Muscle of back (tissue), 13 donors: ENCODE measurements at places on chromosomes 1 and 21.

GRCh38 chr1:61056573-61057439, 25.6 kb upstream of the NFIA start:
- peak; percentile 96 for DNase-seq

DNA sequence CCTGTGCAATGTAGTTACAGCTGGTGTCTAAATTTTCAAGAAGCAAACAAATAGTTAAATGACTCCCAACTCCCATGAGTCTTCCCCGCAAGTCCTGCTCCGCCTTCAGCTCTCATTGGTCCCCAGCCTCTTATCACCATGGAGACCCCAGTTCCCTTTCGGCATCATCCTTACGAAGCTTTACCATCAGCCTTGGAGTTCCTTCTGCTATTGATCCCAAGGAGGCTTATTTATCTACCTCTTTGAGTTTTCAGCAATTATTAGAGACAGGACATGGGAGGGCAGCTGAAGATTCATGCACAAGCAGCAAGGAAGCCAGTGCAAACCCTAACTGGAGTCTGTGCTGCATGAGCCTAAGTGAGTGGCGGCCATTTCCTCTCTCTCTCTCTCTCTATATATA, 12.3 kb downstream of the KCNA2 start:
- no peak for DNase-seq

- DNase-seq: no peak
Observed at GRCh38 chr1:161933592-161934588, 89.8 kb downstream of the OLFML2B start.

GRCh38 chr1:28190996-28191645, 14.6 kb upstream of the PTAFR start:
- DNase-seq: no peak

DNA sequence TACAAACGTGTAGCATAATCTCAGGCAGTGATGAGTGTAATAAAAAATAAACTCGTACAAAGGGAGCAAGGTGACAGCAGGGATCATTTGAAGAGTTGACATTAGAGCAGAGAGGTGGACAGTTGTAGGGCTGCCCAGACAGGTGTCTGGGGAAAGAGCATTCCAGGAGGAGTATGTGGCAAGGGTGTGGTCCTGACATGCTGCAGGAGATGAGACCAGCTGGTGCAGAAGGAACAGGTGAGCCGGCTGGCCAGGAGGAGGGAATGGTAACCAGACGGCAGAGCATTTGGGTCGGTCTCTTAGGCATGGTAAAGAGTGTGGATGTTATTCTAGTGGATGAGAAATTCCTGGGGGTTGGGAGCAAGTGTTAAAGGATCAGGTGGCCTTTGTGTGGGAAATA, 306.3 kb downstream of the LMX1A start:
- DNase-seq: no peak

DNA sequence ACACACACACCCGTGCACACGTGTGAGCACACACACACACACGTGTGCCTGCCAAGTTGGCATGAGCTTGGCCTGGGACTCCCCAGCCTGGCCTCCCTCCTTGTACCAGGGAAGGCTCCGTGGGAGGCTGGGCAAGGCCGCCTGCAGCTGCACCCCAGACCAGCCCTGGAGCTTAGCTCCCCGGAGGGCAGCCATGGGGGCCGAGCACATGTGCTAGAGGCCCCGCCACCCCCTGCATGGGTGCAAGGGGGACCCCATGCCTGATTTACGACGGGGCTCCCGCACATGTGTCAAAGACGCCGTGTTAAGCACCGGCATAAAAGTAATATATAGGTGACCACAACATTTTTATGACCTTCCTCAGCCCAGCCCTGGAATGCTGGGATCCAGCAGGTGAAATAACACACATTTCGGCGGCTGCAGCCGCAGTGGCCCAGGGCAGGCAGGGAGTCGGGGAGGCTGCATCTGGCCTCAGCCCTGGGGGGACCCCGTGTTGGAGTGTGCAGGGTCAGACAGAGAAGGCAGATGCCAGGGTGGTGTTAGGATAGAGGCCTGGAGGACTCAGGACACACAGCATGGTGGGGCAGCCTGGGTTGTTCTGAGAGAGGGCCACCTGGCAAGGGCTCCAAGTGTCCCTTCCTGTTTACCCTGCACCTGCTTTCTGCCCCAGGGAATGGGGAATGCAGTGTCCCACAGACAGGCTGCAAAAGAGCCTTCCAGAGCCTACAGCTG, 56.3 kb downstream of the WNT9A start:
- no peak for DNase-seq

DNA sequence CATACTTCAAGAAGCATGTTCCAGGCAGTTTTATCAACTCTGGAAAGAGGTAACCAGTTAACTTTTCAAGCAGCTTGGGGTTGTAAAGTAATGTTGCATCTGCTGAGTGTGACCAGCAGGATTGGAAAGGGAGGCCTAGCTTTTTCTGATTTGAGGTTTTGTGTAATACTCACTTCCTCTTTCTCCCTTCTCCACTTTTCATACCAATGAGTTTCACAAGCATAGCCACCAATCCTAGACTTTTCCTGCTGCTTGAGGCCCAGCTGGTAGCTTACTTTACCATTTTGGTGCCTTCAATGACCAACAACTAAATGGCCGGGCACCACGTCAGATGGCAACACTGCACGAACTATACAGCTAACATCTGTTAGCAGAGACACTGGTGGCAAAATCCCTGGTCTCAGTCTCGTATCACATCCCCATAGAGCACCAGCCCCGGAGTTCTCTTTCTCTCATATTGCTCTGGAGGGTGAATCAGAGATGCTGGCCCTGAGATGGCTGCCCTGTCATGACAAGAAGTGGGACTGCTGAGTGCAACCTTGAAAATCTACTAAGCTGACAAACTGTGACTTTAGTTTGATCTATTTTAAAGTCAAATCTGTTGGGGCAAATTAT, 14.8 kb upstream of the GPR88 start:
- DNase-seq: no peak

DNA sequence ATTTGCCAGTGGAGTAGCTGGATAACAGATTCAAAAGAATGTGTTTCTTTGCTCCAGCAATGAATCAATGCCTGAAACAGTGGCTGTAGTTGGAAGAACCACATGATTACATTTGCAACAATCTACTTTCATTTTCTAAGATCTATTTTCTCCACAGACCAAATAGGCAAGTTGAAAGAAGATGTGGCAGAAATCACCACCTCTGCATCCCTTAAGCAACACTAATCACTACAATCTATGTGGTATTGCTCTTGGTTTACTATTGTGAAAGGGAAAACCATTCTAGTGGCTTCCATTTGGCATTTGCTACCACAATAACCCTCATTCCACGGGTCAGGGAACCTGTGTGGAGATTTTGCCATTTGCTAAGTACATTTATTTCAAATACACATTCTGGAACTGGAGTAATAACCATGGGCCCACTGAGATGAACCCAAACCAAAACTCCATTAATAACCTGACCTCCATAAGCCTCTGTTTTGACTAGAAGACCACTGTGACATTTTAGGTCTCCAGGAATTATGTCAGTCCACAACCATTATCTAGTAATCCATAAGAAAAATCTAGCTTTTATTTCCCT, 66.3 kb downstream of the C1orf185 start:
- no peak for DNase-seq

GRCh38 chr1:176531921-176532897, 69.2 kb downstream of the PAPPA2 start:
- no peak for DNase-seq

- no peak for DNase-seq
Observed at GRCh38 chr1:205774198-205775014, 876 bp downstream of the RAB29 start.
